ENCODE measurements at places on chromosomes 2 and 18.

GRCh38 chr18:54957996-54958395, 1.3 kb downstream of the CCDC68 start:
- no peak for DNase-seq

DNA sequence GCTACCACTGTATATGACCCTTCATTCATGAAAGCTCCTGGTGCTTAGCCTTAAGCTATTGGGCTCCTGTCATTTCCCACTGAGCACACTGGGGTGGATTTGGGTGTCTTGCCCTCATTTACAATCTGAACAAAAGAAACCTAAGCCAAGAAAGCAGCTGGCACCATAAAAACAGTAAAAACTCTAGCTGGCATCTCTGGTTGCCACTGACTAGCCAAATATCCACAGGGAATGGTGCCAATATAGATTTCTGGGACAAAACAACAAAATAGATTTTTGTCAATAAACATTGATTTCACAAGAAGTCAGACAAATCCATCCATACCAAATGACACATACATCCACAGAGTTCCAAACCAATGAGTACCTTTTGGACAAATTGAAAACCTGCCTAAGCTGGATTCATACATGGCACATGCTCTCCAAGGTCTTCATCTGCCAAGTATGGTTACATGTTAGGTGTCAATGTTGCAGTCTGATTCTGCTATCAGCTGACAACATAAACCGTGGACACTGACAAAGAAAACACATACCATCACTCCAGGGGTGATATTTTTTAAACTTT, 1081.5 kb upstream of the ZEB2 start:
- DNase-seq: peak; percentile 48

GRCh38 chr18:79118797-79119196, 49.6 kb downstream of the ATP9B start:
- DNase-seq: no peak

GRCh38 chr2:20803226-20803682, 19.6 kb downstream of the LDAH start:
- DNase-seq: no peak

GRCh38 chr2:42755191-42755880, 8.6 kb downstream of the OXER1 start:
- no peak for DNase-seq
